ENCODE measurements at places on chromosomes 16 and 17.

GRCh38 chr17:61492759-61493526 is 40.7 kb downstream of the TBX4 start:
- no peak for DNase-seq

DNA sequence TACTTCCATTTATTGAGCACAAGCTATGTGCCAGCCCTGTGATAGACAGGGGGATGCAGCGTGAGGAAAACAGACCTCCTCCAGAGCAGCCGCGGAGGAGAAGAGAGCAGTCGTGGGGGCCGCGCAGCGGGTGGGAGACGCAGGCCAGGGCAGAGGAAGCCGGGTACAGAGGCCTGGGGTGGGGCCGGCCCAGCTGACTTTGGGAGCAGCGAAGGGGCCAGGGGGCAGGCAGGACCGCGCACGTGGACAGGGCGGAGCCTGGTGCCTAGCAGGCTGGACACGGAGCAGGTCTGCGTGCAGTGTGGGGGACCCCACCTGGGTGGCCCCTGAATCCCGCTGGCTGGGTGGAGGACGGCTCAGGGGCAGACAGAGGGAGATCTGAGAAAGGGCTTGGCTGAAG is 46.2 kb downstream of the ZFPM1 start:
- DNase-seq, result no peak

DNA sequence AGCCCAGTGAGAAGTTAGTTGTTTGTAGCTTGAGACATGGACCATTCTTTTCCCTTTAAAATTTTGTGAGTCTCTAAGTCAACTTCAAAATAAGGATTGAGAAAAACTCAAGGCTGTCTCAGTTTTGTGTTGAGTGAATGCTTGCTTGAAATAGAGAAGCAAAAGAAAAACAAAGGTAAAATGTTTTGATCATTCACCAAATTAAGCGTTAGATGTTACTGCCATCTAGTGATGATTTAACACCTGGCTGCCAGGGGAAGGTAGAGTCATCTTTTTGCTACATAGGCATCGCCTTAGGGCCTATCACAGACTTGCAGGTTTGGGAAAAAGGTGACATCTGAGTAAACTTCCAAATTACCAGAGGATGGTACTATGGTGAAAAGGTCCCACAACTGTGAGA is 74.4 kb downstream of the PCTP start:
- no peak for DNase-seq

- no peak for DNase-seq
Measured at GRCh38 chr16:86319585-86320236, 190.6 kb upstream of the FOXF1 start.

GRCh38 chr16:72508191-72508590 is 336.2 kb upstream of the PMFBP1 start:
- no peak for DNase-seq

GRCh38 chr16:66095676-66096075 is 270.8 kb upstream of the CDH5 start:
- DNase-seq, result no peak

DNA sequence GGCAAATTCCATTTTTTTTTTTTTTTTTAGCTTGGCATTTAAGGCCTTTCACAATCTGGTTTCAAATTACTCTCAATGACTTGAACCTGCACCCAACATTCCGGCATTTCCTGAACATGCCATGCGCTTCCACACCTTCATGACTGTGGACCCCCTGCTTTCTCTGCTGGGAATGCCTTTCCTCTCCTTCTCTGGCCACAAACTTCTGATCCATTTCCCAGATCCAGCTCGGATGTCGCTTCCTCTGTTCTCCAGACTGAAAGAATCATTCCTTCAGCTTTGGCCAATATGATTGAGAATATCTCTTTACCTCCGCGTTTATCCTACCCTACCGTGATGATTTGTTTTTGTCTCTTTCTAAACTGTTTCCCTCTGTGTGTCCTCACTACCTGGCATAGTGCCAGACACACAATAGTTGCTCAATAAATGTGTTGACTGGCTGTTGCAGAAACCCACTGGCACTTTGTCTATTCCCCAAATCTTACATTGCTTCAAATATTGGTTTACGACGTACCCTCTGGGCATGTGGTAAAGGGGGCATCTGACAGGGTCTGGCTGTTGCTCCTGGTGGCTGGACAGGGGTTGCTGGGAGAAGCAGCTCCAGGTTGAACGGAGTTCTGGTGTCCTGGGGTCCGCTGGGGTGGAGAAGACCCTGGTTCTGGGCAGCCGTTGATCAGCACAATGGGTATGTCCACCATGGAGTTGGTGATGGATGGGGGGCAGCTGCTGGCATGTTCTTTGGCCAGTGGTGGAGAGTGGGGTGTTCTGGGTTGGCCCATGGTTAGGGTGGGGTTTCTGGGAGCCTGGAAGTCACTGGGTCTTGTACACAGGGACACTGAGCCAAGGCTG is 14.7 kb downstream of the TNS4 start:
- no peak for DNase-seq
